ENCODE measurements at places on chromosomes 1 and 21. TPM values are rescaled to one million over a fixed set of nuclear protein-coding genes. Genes with fewer than 3 reads are reported as not detected.

Gene CTPS1
- 38.7 TPM for total RNA-seq

Gene PRDM16
- total RNA-seq, result 0.12 TPM

Gene TEKT2
- not detected for total RNA-seq

Gene TTC22
- total RNA-seq, result not detected

Gene SH2D5
- 3.2 TPM for total RNA-seq
